ENCODE measurements at places on chromosomes 13 and 19. TPM values are rescaled to one million over a fixed set of nuclear protein-coding genes. Genes with fewer than 3 reads are reported as not detected.

C19orf44 gene
- 6.8 TPM for total RNA-seq

PPP5C gene
- total RNA-seq, result 102 TPM

HS6ST3 gene
- total RNA-seq, result 0.10 TPM

CRX gene
- total RNA-seq, result not detected

PRR20A gene
- total RNA-seq, result not detected

PPM1N gene
- total RNA-seq, result 5.2 TPM

TMEM221 gene
- 3.4 TPM for total RNA-seq

MIER2 gene
- 41.5 TPM for total RNA-seq

C1QTNF9 gene
- not detected for total RNA-seq

CEACAM7 gene
- total RNA-seq, result not detected

KIRREL2 gene
- 1.3 TPM for total RNA-seq

RTBDN gene
- 25.1 TPM for total RNA-seq

C13orf46 gene
- total RNA-seq, result 0.93 TPM

AMH gene
- 42.8 TPM for total RNA-seq

YIF1B gene
- 67.5 TPM for total RNA-seq

UBE2L5 gene
- total RNA-seq, result 0.15 TPM

MTUS2 gene
- 0.02 TPM for total RNA-seq

MAST1 gene
- 28.9 TPM for total RNA-seq

ATXN8OS gene
- total RNA-seq, result not detected

ZNF709 gene
- not detected for total RNA-seq

ICAM1 gene
- 5.0 TPM for total RNA-seq

COL4A1 gene
- total RNA-seq, result 0.57 TPM

OR7G2 gene
- total RNA-seq, result not detected

ZNF112 gene
- total RNA-seq, result 3.6 TPM

CBY2 gene
- not detected for total RNA-seq

FGF22 gene
- 1.5 TPM for total RNA-seq

SLC6A16 gene
- total RNA-seq, result 5.0 TPM

ZNF699 gene
- total RNA-seq, result 7.8 TPM

MISP3 gene
- 5.2 TPM for total RNA-seq

ADAT3 gene
- total RNA-seq, result 15.9 TPM

PSG4 gene
- not detected for total RNA-seq

OR7A5 gene
- not detected for total RNA-seq

COX6B2 gene
- total RNA-seq, result 2.4 TPM

TEX29 gene
- not detected for total RNA-seq

SPIB gene
- 0.96 TPM for total RNA-seq
